ENCODE measurements at places on chromosomes 5 and 9. TPM values are rescaled to one million over a fixed set of nuclear protein-coding genes. Genes with fewer than 3 reads are reported as not detected.

Gene MELK
- 6.5 TPM for total RNA-seq

Gene PCDHB9
- total RNA-seq: 0.16 TPM

Gene SPINK13
- total RNA-seq: not detected

Gene CCL21
- not detected for total RNA-seq

Gene CD274
- total RNA-seq: 1.6 TPM

Gene DBH
- total RNA-seq: not detected

Gene THBS4
- 1.6 TPM for total RNA-seq

Gene PCDHB11
- 0.69 TPM for total RNA-seq

Gene PPWD1
- total RNA-seq: 36.8 TPM

Gene USP20
- 13.9 TPM for total RNA-seq

Gene LCN1
- not detected for total RNA-seq

Gene PCDHA12
- total RNA-seq: under 0.01 TPM

Gene SLC6A19
- total RNA-seq: not detected

Gene SHB
- total RNA-seq: 11.5 TPM

Gene GABBR2
- total RNA-seq: 0.43 TPM

Gene C5orf46
- not detected for total RNA-seq

Gene ADAMTS6
- total RNA-seq: 37.8 TPM

Gene ISL1
- total RNA-seq: not detected

Gene ZNF346
- 12.7 TPM for total RNA-seq

Gene QRFP
- total RNA-seq: not detected

Gene RNF183
- total RNA-seq: not detected

Gene LRRC19
- not detected for total RNA-seq

Gene PCDHGA9
- total RNA-seq: 3.8 TPM

Gene ANKRD55
- not detected for total RNA-seq

Gene SLC34A1
- total RNA-seq: not detected

Gene SLC4A9
- total RNA-seq: not detected

Gene DMGDH
- total RNA-seq: 5.1 TPM

Gene SLC28A3
- total RNA-seq: 0.16 TPM

Gene TAF11L13
- total RNA-seq: not detected

Gene GABRA1
- total RNA-seq: not detected

Gene HAVCR2
- 3.3 TPM for total RNA-seq

Gene CER1
- total RNA-seq: not detected

Gene TIMD4
- total RNA-seq: not detected

Gene ERCC8
- total RNA-seq: 12.3 TPM

Gene SLIT3
- total RNA-seq: 0.95 TPM

Gene ZNF883
- 2.4 TPM for total RNA-seq

Gene ARID3C
- not detected for total RNA-seq
